ENCODE measurements at places on chromosomes 16 and 17. TPM values are rescaled to one million over a fixed set of nuclear protein-coding genes. Genes with fewer than 3 reads are reported as not detected.

DNA sequence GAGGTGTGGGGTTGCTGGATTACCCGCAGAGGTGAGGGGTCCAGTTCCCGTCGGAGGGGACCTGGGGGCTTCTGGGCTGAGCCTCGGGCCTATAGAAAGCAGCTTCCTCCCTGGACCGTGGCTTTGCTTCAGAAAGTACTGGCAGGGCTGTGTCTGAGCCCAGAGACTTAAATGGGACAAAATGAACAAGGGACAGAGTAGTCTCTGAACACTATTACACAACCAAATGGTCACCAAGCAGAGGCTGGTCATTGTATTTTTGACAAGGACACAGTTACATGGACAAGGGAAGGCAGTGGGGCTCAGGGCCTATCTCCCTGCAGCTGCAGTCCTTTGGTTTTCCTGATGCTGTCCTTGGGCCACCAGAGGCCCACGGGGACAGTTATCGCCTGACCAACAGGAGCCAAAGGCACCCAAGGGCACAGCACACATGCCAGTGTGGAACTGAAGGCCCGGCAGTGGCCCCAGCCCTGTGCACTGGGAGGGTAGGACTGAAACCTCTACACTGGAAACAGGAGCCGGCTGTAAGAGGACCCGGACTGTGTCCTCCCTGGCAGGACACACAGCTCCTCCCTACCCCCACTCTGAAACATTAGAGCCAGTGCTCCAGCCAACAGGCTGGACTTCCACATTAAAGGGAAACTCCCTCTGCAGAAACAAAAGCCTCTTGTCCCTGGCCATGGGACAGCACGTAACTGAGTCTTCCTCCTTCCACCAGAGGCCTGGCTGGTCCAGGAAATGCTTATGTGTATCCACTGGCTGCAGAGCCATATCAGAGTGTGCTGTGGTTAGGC, 26.0 kb upstream of the ERN1 start:
- DNase-seq, result no peak

DNA sequence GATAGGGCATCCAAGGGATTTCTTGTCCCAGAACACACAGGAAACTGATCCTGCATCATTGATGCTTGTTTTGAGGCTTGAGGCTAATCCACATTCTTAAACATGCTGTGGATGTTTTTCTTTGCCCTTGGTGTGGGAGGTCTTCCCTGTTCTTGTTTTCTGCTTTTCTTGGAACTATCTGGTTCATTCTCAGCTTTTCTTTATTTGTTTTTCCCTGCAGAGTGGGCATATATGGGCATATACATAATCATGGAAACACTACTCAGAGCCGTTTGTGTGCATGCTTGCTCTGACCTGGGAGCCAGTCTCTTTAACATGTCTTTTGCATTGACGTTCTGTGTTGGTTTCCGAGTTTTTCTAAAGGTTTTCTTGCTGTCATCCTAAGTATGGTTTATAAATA, 300.0 kb downstream of the SNX29 start:
- no peak for DNase-seq

DNA sequence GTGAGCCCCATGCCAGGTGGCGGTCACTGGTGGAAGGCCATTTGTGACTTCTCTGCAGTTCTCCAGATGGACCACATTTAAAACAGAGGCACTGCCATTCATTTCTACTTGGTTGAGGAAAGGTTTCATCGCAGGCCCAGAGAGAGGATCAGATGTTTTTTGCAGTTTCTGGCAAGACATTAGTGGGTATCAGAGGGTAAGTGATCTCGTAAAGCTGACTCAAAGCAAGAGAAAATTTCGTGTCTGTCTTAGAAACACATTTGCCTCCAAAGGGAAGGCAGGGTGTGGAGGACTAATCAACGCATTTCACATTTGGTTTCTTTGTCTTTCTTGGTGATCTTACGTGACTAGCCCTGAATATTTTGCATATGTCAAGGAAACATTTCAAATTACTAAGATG, 81.8 kb downstream of the PRKCB start:
- DNase-seq, result no peak

- no peak for DNase-seq
These were observed 8.7 kb downstream of the USB1 start for GRCh38 chr16:58009856-58010416.

- peak; percentile 43 for DNase-seq
These were observed 13.6 kb upstream of the CLEC18A start for GRCh38 chr16:69937465-69937951.

GRCh38 chr16:22314661-22315626, 17.7 kb downstream of the POLR3E start:
- DNase-seq, result peak; percentile 75

- DNase-seq, result no peak
These were observed 26.4 kb downstream of the KIFC3 start for GRCh38 chr16:57775661-57776469.

DNA sequence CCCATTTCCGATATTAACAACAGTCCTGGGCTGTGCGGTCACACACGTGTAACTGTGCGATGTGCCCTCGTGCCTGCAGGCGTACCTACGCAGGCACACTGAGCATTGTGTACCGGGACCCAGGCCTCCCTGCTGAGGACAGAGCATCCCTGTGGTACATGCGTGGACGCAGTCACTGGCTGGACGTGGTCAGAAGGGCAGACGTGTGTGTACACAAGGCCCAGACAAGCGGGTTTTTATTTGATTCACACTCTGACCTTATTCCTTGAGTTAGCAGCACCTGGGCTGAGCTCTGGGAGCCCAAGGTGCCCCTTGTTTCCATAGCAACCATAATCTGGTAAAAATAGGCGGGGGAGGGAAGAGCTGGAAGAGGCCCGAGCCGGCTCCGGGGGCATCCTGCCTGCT, 19.5 kb downstream of the RAP1GAP2 start:
- DNase-seq, result no peak

DNA sequence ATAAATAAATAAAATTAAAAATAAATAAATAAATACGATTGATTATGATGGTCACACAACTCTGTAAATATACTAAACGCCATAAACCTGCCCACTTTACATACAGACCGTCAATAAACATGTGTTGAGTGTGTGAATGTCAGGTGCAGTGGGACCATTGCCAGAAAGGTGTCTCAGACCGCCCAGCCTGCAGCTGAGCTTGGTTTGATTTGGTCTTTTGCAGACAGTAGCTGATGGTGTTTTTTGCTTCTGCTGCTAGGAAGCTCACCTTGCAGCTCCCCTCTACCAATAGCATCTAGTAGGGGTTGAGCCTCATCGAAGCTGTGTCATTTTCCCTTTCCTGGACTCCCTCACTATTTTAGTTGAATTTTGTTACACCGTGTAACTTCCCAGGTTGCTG, 23.5 kb downstream of the UBALD1 start:
- no peak for DNase-seq

DNA sequence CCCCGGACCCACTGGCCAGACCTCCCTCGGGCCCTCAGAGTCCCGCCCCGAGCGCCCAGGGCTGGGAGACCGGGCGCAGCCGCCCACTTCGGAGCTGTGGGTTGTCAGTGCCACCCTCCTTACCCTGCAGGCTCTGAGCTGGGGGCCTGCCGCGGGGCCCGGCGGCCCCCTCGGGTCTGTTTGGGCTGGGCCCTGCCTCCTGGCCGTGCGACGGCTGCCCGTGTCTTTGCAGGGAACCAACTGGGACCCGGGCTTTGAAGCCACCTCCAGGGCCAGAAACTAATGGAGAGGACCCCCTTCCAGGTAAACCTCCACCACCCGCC, 443 bp downstream of the TEDC2 start:
- no peak for DNase-seq

- DNase-seq, result no peak
These were observed 179.9 kb downstream of the SEC14L1 start for GRCh38 chr17:77320485-77321256.

DNA sequence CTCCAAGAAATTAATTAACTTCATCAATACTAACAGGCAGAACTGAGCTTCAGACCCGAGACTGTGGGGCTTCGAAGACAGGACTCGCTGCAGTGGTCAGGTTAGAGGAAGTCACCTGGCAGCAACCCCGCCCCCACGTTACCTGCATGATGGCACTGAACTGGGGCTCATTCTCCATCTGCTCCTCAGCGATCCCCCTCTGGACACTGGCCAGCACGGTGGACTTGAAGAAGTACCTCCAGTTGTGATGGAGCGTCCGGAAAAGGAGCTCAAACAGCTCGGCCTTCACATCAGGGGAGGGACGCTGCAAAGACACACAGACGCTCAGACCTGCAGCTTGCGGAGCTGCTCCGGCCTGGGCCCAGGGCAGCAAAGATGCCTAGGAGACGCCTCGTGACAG, 40.9 kb upstream of the GSG1L start:
- peak; percentile 88 for DNase-seq

- no peak for DNase-seq
These were observed 360.3 kb upstream of the KIF2B start for GRCh38 chr17:53462393-53462811.

- no peak for DNase-seq
These were observed 10.9 kb upstream of the MYO15B start for GRCh38 chr17:75576661-75577060.

DNA sequence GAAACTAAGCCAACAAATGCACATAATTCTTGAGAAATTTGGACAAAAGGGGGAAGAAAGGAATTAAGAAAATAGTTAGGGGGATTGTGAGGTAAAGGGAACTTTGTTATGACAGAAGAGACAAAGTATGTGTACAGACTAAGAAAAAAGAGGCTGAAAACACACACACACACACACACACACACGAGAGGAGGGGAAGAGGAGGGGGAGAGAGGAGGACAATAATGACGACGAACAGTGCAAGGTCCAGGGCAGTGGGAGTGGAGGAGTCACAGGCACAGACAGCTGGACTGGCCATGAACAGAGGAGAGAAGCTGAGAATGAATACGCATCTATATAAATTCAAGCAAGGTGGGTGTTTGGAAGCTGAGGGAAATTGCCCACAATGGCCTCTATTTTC, 44.6 kb downstream of the MARVELD3 start:
- no peak for DNase-seq

- no peak for DNase-seq
These were observed 3.4 kb upstream of the PNPO start for GRCh38 chr17:47937941-47938340.

DNA sequence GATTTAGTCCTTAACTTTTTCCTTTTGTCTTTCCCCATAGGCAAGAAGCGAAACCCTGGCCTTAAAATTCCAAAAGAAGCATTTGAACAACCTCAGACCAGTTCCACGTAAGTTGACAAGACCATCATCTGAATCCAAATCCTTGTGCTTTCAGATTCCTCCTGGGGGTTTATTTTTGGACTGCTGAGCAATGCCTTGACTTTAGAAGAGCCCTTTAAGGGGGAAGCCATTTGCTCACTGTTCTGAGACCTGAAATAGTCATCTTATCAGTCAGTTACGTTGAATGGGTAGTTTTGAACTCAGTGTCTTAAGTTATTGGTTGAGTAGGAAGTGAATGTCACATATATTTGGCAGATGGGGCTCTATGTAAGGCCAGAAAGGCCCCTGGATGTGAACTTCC, 91.2 kb downstream of the MAP2K6 start:
- DNase-seq, result no peak

The TLCD1 gene
- total RNA-seq, result 3.4 TPM

The DDX28 gene
- 7.8 TPM for total RNA-seq

The CMTM2 gene
- 1.00 TPM for total RNA-seq

The CSH1 gene
- not detected for total RNA-seq

The HOXB7 gene
- total RNA-seq, result 12.8 TPM

The HS3ST6 gene
- total RNA-seq, result not detected

The CRHR1 gene
- not detected for total RNA-seq

The KRT33A gene
- total RNA-seq, result not detected

The ITGB3 gene
- 17.9 TPM for total RNA-seq
